AG04449 (cell line): ENCODE measurements at places on chromosomes 3 and 15.

DNA sequence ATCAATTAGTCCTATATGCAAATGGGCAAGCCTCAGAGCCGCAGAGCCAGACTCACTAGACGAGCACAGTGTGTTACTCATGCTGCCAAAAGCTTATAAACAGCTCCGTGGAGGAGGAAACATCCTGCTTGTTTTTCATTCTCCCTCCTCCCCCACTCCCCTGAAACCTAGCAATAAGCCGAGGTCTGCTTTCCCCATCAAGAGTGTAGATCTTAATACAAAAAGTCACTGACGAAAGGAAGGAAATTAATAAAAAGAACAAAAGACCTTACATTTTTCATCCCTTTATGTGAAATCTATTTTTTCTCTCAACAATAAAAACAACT is 88.5 kb downstream of the XXYLT1 start:
- no peak for DNase-seq

- no peak for DNase-seq
Observed at GRCh38 chr3:103494512-103494911, 1059.7 kb downstream of the ZPLD1 start.

GRCh38 chr15:33468740-33469139 is 158.0 kb downstream of the RYR3 start:
- DNase-seq, result no peak

- DNase-seq, result no peak
Observed at GRCh38 chr3:18282507-18282906, 142.6 kb downstream of the SATB1 start.

- peak; percentile 10 for DNase-seq
Observed at GRCh38 chr3:41893977-41894376, 67.9 kb downstream of the ULK4 start.
